Naive thymus-derived CD8-positive, alpha-beta T cell (primary cell): ENCODE measurements at places on chromosomes 3 and 15. TPM values are rescaled to one million over a fixed set of nuclear protein-coding genes. Genes with fewer than 3 reads are reported as not detected.

Gene ITPKA
- not detected for total RNA-seq

Gene ATP13A5
- total RNA-seq = not detected

- no peak for DNase-seq
- H3K27me3 ChIP-seq = no peaks in the 10 kb centered on the region
Observed at GRCh38 chr3:71191031-71191482, 392.5 kb downstream of the FOXP1 start.

DNA sequence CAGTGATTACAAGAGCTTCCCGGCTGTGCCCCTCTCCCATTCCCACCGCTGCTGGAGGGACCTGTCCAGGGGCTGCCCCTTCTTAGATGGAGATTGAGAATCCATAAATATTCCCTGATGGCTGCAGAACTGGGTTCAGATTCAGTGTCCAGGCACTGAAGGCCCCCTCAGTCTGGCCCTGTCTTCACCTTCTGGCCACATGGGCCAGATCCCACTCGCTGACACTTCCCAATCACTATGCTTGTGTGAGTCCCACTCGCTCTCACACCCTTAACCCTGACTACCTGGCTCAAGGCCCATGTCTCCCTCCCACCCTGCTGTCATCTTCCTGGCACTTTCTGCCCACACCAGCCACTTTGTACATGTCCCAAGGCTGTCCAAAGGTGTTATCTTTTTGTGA lies 15.5 kb upstream of the MRPS22 start:
- peaks cover 16% of the 10 kb centered on the region for H3K27me3 ChIP-seq
- no peak overlapping the region for H3K4me3 ChIP-seq
- H3K36me3 ChIP-seq = no peaks in the 10 kb centered on the region
- H3K27ac ChIP-seq = no peak overlapping the region

DNA sequence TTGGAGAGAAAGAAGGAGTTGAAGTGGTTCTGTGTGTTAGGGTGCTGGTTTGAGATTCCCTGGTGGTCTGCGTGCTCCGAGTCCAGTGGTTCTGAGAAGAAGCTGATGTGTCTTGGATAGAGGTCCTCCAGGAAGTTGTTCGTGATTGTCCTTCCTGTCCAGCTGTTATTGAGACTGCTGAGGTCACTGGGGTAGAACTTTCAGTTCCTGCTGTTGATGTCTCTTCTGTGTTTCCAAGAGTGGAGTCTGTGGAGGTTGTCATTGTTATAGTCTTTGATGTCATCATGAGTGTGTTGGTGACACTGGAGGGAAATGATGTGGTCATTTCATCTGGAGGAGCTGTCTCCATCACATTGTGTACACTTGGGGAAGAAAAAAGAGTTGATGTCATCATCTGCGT lies 20.8 kb downstream of the MUC4 start:
- H3K27me3 ChIP-seq = peaks cover 6% of the 10 kb centered on the region
- H3K27ac ChIP-seq = peak overlapping the region; percentile 20
- peaks cover 6% of the 10 kb centered on the region for H3K36me3 ChIP-seq
- peaks cover 33% of the 10 kb centered on the region for H3K4me1 ChIP-seq
- no peak overlapping the region for H3K4me3 ChIP-seq

DNA sequence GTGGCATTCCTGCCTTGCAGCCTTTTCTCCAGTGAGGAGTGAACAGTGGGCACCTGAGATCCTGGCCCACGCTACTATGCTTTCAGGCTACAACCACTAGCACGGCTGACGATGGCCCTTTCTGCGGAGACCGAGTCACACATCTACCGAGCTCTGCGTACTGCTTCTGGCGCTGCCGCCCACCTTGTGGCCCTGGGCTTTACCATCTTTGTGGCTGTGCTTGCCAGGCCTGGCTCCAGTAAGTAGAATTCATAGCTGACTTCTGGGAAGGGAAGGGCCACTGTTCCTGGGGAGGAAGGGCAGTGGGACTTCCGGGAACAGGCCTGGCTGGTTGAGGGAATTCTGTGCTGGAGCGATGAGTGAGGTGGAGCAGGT lies 648 bp downstream of the CYB561D2 start:
- DNase-seq = no peak
- peaks cover 6% of the 10 kb centered on the region for H3K36me3 ChIP-seq
- peak overlapping the region; percentile 99 for H3K27ac ChIP-seq
- H3K4me1 ChIP-seq = peaks cover 31% of the 10 kb centered on the region

- no peaks in the 10 kb centered on the region for H3K4me1 ChIP-seq
- H3K36me3 ChIP-seq = peaks cover 10% of the 10 kb centered on the region
- H3K27ac ChIP-seq = no peak overlapping the region
- DNase-seq = no peak
- no peaks in the 10 kb centered on the region for H3K27me3 ChIP-seq
Observed at GRCh38 chr3:45832699-45833098, 9.2 kb downstream of the LZTFL1 start.

DNA sequence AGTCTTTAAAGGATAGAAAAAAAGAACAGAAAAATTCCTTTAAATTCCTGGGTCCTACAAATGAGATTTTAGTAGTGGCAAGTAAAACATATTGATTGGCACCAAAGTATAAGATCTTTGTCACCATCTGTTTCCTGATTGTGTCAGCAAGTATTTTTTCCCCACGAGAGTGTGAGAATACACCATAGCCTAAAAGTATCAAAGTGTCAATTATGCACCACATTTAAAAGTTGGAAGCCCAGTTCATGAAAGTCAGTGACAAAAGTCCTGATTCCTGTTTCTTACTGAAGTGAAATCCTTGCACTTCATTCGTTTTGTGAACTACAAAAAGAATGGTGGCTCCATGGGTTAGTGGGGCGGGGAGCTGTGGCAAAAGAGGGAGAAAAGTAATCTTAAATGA lies 83.8 kb upstream of the DPH6 start:
- H3K27me3 ChIP-seq = peaks cover 3% of the 10 kb centered on the region
- no peak overlapping the region for H3K27ac ChIP-seq
- H3K4me3 ChIP-seq = no peak overlapping the region
- DNase-seq = no peak

DNA sequence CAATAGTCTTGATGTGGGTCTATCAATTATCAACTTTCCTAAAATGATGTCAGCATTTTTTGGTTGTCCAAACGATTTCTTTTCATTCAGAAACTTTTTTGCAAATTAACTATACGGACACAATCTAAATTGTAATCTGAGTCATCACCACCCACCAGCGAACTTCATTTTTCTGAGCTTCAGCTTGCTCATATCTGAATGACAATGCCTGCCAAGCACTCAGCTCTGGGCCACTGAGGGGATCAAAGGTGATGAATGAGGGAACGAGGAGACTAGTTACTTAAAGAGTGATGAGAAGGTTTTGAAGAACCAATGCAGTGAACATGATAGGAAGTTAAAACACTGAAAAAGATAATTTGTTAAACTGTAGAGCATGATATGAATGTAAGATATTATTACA lies 14.9 kb upstream of the TBC1D23 start:
- no peaks in the 10 kb centered on the region for H3K4me1 ChIP-seq
- DNase-seq = no peak
- H3K27me3 ChIP-seq = no peaks in the 10 kb centered on the region
- no peaks in the 10 kb centered on the region for H3K36me3 ChIP-seq

- H3K27me3 ChIP-seq = peaks cover 25% of the 10 kb centered on the region
- no peaks in the 10 kb centered on the region for H3K36me3 ChIP-seq
- H3K4me3 ChIP-seq = peak overlapping the region; percentile 60
- peaks cover 27% of the 10 kb centered on the region for H3K4me1 ChIP-seq
- no peak overlapping the region for H3K27ac ChIP-seq
- DNase-seq = no peak
Observed at GRCh38 chr15:41510728-41511127, 2.9 kb downstream of the LTK start.

DNA sequence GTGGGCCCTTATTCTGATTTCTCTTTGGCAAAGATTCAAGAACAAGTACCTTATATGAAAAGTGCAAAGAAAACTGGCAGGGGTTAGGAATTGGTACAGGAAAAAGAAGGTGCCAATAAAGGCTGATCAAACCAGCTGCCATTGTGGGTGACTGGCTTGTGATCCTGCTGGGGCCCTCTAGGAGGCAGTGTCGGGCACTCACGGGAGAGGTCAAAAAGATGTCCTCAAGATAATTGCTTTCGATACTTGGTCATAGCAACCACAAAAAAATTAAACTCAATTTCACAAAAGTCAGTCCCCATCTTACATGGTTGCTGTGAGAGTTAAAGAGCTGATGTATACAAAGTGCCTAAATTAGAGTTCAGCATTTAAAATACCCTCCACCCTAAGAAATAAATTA lies 31.0 kb upstream of the CAV3 start:
- no peak overlapping the region for H3K27ac ChIP-seq
- H3K36me3 ChIP-seq = no peaks in the 10 kb centered on the region
- H3K4me3 ChIP-seq = no peak overlapping the region
- H3K4me1 ChIP-seq = no peaks in the 10 kb centered on the region
- DNase-seq = no peak

DNA sequence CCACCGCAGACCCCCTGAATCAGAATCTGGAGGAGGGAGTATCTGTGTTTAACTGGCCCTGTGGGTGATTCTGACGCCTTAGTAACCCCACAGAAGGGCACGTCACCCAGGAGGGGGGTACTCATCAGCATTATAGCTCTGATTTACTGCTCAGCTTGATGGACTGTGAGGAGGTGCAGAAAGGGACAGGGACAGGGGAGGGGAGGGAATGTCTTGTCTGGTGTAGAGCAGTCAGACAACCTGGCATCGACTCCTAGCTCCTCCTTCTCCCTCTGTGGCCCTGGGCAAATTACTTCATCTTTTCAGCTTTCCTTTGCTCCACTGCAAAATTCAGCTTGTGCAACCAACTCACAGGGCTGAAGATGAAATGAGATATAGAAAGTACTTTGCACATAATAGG lies 42.3 kb upstream of the GLCE start:
- peaks cover 37% of the 10 kb centered on the region for H3K4me1 ChIP-seq
- H3K27ac ChIP-seq = no peak overlapping the region
- no peaks in the 10 kb centered on the region for H3K27me3 ChIP-seq
- no peak for DNase-seq
- no peaks in the 10 kb centered on the region for H3K36me3 ChIP-seq

DNA sequence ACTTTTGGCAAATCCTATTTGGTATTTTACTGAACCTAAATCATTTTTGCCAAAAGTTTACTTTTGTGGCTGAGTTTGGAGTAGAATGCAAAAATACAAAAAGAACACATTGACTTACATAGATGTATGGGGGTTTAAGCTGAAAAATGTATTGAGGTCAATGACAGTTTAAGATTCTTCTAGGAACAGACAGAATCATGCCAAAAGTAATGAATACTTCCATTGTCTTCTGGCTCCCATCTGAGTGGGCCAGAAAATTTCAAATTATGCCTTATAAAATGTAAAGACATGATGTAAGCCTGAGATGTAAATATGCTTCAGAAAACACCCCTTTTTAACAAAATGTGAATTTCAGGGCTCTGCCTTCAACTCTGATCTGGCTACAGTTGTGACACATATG lies 375.1 kb upstream of the DPH6 start:
- DNase-seq = no peak
- H3K4me3 ChIP-seq = no peak overlapping the region
- peaks cover 2% of the 10 kb centered on the region for H3K27me3 ChIP-seq
- H3K36me3 ChIP-seq = no peaks in the 10 kb centered on the region
- H3K27ac ChIP-seq = no peak overlapping the region
- H3K4me1 ChIP-seq = no peaks in the 10 kb centered on the region

GRCh38 chr3:105013657-105014056 lies 353.1 kb upstream of the ALCAM start:
- no peaks in the 10 kb centered on the region for H3K36me3 ChIP-seq
- no peak overlapping the region for H3K27ac ChIP-seq
- H3K4me1 ChIP-seq = no peaks in the 10 kb centered on the region
- no peak overlapping the region for H3K4me3 ChIP-seq

- H3K4me3 ChIP-seq = no peak overlapping the region
- peaks cover 40% of the 10 kb centered on the region for H3K4me1 ChIP-seq
- DNase-seq = no peak
- H3K27me3 ChIP-seq = no peaks in the 10 kb centered on the region
- H3K36me3 ChIP-seq = no peaks in the 10 kb centered on the region
Observed at GRCh38 chr3:32375596-32375930, 16.1 kb upstream of the CMTM7 start.

DNA sequence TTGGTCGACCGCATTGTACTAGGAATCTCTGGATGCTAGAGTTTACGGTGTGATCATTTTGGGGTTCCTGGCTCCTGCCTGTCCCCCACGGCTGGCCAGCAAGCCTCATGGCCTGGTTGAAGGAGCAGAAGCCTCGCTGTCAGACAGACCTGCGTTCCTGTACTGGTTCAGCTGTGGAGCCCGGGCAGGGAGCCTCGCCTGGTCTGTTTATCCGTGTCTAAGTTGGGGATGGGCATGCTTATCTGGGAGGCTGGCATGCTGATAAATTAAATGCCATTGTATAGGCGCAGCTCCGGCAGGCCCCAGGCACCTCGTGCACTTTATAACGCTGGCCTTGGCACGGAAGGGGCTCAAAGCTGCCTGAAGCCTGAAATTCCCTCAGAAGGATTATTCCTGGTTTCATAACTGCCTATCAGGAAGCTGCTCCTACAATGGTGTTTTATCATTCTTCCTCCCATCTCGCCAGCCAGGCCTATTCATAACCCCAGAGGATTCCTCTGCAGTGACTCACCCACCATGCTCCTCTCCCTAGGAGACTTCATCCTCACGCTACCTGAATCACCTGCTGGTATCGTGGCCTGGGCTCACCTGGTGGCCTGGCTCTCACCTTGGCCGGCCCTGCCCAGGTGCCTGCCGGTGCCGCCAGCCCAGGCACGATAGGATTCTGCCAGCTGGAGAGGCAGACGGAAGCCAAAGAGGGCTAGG lies 110.9 kb downstream of the ASB7 start:
- H3K27ac ChIP-seq = no peak overlapping the region
- H3K4me3 ChIP-seq = no peak overlapping the region
- peaks cover 6% of the 10 kb centered on the region for H3K36me3 ChIP-seq
- peaks cover 18% of the 10 kb centered on the region for H3K27me3 ChIP-seq
- no peaks in the 10 kb centered on the region for H3K4me1 ChIP-seq

- H3K4me1 ChIP-seq = peaks cover 13% of the 10 kb centered on the region
- H3K4me3 ChIP-seq = peak overlapping the region; percentile 87
- no peak overlapping the region for H3K27ac ChIP-seq
- no peaks in the 10 kb centered on the region for H3K27me3 ChIP-seq
- DNase-seq = peak; percentile 34
Observed at GRCh38 chr3:143119974-143120715, 574 bp downstream of the CHST2 start.

DNA sequence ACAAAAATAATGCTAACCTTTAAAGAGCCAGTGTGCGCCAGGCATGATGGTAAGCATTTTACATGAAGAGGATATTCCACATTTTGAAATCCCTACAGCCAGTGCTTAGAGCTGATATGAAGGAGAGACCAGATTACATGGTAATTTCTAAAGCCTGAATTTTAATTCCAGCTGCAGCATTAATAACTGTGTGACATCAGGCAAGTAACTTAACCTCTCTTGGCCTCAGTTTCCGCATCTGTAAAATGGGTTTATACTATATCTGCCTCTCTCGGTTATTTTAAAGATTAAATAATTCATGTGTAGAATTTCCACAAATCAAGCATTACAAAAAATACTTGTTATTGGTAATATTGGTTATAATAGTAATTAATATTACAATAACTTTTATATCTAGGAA lies 165.4 kb downstream of the UACA start:
- H3K4me3 ChIP-seq = no peak overlapping the region
- H3K36me3 ChIP-seq = no peaks in the 10 kb centered on the region
- H3K4me1 ChIP-seq = no peaks in the 10 kb centered on the region
- H3K27me3 ChIP-seq = peaks cover 8% of the 10 kb centered on the region
- H3K27ac ChIP-seq = no peak overlapping the region
